ENCODE measurements at places on chromosomes 12 and 14. TPM values are rescaled to one million over a fixed set of nuclear protein-coding genes. Genes with fewer than 3 reads are reported as not detected.

P2RX7 gene
- 3.9 TPM for total RNA-seq

KRT7 gene
- 3.2 TPM for total RNA-seq

GPR84 gene
- total RNA-seq, result not detected

GLIPR1L1 gene
- not detected for total RNA-seq

ERBB3 gene
- 10.2 TPM for total RNA-seq

TAS2R46 gene
- total RNA-seq, result 3.8 TPM

MYO1H gene
- total RNA-seq, result not detected

NR1H4 gene
- not detected for total RNA-seq

- DNase-seq, result no peak
These were observed 84.2 kb downstream of the PDE3A start for GRCh38 chr12:20452496-20453010.

DNA sequence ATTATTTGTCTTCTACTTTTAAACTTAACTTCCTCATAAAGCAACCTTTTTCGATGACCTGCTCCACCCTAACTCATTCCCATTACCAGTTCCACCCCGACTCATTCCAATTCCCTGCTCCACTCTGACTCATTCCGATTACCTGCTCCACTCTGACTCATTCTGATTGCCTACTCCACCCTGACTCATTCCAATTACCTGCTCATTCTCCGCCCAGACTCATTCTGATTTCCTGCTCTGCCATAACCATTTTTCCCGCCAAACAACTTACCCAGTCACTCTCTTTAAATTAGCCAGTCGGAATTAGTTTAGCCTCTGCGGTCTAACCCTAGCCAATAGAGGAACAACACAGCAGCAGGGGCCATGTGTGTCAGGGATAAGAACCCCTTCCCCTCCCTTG, 249.1 kb downstream of the DPY19L2 start:
- no peak for DNase-seq

DNA sequence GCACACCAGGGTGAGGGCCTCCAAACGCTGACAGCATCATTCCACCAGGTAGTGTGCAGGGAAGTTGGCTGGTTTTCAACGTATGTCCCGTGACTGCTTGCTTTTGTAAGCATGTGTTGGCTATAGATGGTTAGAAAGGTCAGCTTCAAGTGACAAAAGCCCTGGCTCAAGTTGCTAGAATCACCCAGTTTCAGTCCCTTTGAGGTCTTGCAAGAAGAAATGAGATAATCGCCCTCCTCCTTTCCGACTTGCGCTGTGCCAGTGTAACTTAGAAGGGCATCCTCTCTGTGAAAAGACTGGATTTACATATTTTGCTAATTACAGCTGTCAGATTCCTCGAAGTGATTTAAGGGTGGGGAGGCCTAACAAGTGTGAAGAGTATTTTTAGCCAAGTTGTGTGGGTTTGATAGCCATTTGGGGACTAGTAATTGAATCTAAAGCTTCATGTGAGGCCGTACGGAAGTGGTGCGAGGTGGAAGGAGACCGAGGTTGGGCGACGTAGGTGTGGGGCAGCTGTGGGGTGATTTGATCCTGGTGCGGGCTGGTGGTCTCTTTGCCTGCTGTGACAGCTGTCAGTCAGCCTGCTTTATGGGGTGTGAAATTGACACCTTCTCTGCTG, 94.7 kb downstream of the CHST11 start:
- no peak for DNase-seq

DNA sequence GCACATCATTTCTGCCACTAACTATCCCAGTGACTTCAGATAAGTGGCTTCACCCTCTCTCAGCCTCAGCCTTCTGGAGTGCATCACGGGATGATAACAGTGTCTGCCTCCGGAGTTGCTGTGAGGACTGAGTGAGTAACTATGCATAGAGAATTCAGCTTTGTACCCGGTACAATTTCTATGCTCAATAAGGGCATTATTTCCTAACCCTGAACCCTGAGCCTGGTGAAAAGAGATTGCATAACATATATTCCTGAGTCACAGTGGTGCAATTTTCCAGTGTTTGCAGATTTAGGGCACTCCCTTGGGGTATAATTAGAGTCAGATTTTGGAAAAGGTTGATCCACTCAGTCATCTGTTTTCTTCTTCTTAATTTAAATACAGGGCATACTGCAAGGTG, 181.1 kb downstream of the PTPN11 start:
- no peak for DNase-seq

DNA sequence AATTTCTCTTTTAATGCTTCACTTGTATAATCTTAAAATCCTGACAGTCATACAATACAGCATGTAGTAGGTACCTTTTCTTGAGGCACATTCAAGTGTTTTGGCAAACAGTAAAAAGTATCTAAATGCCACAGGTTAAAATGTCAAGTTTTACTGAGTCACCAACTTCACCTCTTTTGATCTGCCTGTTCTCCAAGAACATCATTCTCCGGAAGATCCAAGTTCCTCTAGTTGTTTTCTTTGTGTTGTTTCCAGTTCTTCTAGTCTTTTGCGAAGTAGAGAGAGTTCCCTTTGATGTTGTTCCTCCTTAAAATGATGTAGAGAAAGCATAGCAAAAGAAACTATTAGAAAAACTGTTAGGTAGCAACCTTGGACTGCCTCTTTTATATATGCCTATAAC, 151.1 kb downstream of the CEP83 start:
- DNase-seq, result no peak

GRCh38 chr12:49674318-49674981, 32.8 kb downstream of the FMNL3 start:
- DNase-seq, result no peak

DNA sequence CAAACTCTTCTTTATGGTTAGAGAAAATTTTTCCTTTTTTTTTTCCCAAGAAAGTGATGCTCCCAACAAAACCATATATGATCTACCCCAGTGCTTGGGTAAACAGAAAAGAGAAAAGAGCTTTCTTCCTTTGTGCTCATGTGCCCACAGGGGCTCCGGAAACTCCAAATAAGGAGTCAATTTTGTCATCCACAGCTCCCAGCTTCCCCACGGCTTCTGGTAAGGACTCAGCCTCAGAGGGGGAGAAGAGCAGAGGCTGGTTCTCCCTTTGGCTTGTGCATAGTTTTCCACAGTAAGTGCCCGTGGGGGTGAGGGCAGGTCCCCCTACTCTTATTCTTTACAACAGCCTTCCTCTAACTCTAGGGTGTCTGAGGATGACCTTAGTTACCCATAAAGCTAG, 13.3 kb upstream of the RGS6 start:
- DNase-seq, result no peak

GRCh38 chr12:684416-684815, 21.2 kb upstream of the NINJ2 start:
- DNase-seq, result no peak

DNA sequence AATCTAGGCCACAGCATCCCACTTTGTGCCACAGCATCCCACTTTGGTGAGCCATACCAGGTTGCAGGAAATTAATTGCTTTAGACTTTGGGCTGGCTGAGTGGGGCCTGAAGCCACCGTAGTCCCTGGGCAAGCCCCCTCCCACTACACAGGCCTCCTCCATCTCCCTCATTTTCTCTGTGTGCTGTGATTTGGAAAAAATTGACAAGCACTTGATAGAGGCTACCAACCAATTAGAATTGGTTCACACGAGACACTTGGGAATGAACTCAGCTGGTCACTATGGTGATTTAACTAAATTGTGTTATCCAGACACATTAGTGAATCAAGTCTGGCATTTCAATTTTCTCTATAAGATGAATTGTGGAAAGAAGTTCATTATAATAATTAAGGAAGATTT, 481.1 kb downstream of the DIO2 start:
- DNase-seq, result no peak

GRCh38 chr12:49983892-49984291, 11.1 kb downstream of the AQP6 start:
- DNase-seq, result no peak

DNA sequence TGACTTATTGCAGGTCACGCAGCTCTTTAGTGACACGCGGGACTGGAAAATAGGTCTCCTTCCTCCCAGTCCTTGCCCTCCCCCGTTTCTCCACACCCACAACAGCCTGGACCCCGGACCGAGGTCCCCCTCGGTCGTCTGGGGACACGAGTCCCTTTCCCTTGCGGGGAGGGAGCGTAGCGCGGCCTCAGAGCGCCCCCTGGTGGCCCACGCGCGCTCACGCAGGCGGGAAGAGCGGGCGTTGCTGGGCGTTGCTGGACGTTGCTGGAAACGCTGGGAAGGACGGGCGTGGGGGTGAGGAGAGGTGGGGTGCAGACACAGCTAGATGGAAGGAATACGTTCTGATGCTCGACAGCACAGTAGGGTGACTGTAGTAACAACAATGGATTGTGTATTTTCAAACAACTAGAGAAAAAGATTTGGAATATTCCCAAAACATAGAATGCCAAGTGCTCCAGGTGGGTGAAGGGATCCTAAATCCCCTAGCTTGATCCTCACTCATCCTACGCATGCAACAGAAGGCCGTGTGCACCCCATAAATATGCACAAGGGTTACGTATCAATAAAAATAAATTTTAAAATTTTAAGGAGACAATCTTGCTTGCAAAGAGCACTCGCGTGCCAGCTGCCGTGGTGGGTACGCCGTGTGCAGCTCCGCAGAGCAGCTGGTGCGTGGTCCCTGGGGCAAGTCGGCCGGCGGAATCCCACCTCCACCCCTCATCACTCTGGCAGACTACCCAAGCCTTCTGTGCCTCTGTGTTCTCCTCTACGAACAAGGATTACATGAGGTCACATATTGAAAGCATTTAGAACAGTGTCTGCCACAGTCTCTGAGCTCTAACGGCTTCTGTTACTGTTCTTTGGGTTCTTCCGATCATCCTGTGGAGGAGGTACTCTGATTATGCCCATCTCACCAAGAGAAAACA, 87.4 kb downstream of the B4GALNT3 start:
- DNase-seq, result no peak

DNA sequence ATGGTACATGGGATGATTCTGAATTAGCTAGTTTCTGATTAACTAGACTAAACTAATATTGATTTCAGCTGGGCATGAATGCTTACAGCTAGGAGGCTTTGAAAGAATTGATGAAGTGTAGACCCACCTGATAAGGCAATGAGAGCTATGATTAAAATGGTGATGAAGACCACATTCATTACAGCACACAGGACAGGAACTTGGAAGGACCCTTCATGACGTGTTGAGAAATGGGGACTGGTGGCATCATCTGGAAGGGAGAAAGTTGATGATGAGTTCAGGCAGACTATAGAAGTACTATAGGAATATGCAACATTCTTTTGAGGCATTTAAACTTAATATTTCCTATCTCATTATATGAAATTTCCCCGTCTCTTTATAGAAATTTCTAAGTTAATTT, 4.5 kb downstream of the CD69 start:
- DNase-seq, result no peak

- DNase-seq, result no peak
These were observed 13.4 kb upstream of the KLHL42 start for GRCh38 chr12:27766587-27766986.

DNA sequence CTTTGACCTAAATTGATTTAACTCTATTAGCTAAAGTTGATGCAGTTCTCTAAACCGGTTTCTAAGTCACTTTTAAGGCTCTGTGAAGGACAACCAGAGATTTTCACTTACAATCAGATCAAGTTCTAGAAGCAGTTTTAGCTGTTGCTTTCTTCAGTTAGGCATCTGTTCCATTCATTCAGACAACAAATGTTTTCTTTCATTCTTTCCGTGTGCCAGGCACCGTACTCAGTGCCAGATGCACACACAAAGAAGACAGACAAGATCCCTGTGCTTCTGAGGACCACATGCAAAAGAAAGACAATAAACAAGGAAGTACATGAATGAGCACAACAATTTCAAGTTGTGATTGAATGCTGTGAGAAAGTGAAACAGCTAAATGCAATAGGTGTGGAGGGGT, 11.1 kb upstream of the EGLN3 start:
- DNase-seq, result no peak

- no peak for DNase-seq
These were observed 264.2 kb upstream of the KITLG start for GRCh38 chr12:88844426-88844825.

Measured in sigmoid colon (tissue), 7 donors.